ENCODE measurements at places on chromosomes 3 and 15. TPM values are rescaled to one million over a fixed set of nuclear protein-coding genes. Genes with fewer than 3 reads are reported as not detected.
A peak's percentile ranks its signal among the peaks of the same experiment; 100 is the strongest.

The FETUB gene
- total RNA-seq: not detected

- DNase-seq: no peak
Observed at GRCh38 chr3:12425850-12426579, 58.3 kb upstream of the TSEN2 start.

The GATM gene
- 136 TPM for total RNA-seq

The ZNF501 gene
- 5.6 TPM for total RNA-seq

GRCh38 chr3:94028093-94028837, at the start of gene STX19:
STX19 (minus strand) TSS chr3:94028597; CDS start chr3:94015269, 13,328 bp downstream.
- peak; percentile 42 for DNase-seq

GRCh38 chr15:77013776-77014131, 18.8 kb downstream of the PSTPIP1 start:
- DNase-seq: peak; percentile 51

The B3GNT5 gene
- total RNA-seq: 27.1 TPM

DNA sequence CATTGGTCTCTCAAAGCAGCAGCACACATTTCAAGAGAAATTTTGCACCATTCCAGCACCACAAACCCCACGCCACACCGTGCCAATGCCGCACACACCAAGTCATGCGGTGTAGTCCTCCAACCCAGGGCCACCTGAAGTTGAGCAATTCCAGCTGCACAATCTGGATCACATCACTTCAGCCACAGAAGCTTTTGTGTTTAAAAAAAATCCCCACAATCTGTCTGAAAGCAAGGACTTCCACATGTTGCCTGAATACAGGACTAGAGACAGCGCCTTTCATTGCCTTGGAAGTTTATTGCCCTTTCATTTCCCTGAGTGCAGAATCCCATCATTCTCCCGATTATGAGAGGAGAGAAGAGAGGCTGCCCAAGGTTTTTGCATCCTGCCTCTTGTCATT, 175.6 kb upstream of the BCL6 start:
- peak; percentile 22 for DNase-seq

- DNase-seq: no peak
Observed at GRCh38 chr3:38552364-38552763, 56.2 kb downstream of the EXOG start.

The WDR53 gene
- total RNA-seq: 8.6 TPM

GRCh38 chr3:73547427-73548248, 77.1 kb downstream of the PDZRN3 start:
- no peak for DNase-seq

GRCh38 chr3:187263270-187263669, 28.3 kb downstream of the MASP1 start:
- DNase-seq: no peak

GRCh38 chr3:53806182-53807116, 39.8 kb downstream of the CHDH start:
- peak; percentile 25 for DNase-seq

DNA sequence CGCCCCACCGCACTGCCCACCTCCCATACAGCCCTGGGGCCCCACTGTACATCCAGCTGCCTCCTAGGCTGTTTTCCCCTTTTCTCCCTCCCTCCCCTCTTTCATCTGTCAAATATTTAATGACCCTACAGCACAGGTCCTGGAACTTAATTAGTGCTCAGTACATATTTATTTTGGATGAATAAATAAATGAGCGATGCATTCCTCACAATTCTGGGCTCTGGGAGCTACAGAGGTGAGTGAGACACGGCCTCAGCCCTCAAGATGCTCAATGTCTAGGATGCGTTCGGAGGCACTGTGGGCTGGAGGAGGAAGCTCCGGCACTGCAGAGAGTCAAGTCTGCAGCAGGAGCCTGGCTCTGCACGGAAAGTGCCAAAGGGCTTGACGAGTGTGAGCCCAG, 175.0 kb downstream of the FAM43A start:
- DNase-seq: no peak

DNA sequence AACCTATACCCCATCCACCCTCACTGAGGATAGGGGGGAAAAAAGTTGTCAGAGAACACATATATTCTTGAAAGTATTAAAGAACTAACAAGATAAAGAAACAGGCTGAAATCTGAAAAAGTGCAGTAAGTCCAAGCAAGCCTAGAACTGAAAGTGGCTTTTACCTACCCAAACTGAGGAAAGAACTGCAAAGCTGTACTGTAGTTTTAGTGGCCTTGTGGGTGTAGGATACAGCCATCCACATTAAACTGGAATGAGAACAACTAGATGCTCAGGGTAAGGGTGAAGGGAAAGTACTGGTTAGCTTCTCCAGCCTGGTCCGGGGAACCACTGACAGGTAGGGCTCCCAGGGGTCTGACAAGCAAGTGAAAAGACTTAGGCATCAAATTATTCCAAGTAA, 10.1 kb downstream of the UBP1 start:
- no peak for DNase-seq

The RTP4 gene
- total RNA-seq: 5.4 TPM

The ANKRD34C gene
- not detected for total RNA-seq

- no peak for DNase-seq
Observed at GRCh38 chr15:76991048-76991447, 3.9 kb upstream of the PSTPIP1 start.

DNA sequence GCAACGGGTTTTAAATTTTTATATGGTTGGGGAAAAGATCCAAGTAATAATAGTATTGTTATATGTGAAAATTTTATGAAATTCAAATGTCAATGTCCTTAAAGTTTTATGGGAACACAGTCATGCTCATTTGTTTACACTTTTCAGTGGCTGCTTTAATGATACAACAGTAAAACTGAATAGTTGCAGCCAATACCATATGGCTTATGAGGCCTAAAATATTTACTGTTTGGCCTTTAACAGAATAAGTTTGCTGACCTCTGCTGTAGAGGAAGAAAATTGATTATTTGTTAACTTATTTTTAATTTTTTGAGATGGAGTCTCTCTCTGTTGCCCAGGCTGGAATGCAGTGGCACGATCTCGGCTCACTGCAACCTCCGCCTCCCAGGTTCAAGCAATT, 44.7 kb downstream of the USP50 start:
- DNase-seq: no peak

The ZNF774 gene
- total RNA-seq: 18.4 TPM

DNA sequence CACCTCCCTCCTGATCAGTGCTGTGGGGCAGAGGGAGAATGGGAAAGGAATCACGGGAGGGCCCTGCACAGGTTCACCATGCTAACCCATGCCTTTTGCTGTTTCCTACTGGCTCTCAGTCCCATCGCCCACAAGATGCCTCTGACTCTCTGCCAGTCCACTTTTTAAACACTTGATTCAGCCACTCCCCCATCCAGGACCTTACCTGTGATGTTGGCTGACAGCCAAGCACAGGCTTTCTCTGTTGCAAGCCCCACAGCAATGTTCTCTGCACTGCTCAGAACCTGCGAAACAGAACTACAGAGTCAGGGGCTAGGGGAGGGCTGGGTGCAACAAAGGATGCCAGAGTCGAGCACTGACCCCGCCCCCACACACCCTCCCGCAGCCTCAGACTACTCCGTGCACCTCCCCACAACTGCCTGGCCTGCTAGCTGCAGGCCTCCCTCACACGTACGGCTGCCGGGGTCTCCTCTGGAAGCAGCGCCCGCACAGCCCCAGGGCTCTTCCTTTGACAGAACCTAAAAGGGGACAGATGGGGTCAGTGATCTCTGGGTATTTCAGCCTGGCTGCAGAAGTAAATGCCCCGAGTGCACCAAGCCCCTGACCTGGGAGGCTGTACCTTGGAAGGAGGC, 9.1 kb downstream of the CDAN1 start:
- DNase-seq: no peak

The MYLK gene
- 671 TPM for total RNA-seq
